ENCODE measurements at places on chromosomes 2 and 18. TPM values are rescaled to one million over a fixed set of nuclear protein-coding genes. Genes with fewer than 3 reads are reported as not detected.

Gene CD207
- not detected for polyA plus RNA-seq

Gene DPYSL5
- not detected for polyA plus RNA-seq

DNA sequence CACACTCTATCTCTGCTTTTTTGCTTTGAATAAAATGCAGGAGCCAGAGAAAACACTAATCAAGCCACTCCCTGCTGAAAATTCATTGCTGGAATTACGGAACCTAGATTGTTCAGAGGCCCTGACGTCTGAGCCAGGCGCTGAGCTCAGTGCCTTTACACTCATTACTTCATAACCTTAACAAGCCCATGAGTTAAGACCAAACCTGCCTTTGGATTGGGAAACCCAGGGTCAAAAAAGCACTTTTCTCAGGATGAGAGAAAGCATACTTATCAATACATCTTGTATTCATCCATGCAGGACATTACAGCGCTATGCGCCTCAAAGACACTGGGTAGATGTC lies 762 bp downstream of the INO80C start:
- H3K27me3 ChIP-seq = no peaks in the 10 kb centered on the region
- H3K4me1 ChIP-seq = peaks cover 35% of the 10 kb centered on the region
- peak overlapping the region; percentile 100 for H3K4me3 ChIP-seq
- no peaks in the 10 kb centered on the region for H3K36me3 ChIP-seq
- H3K27ac ChIP-seq = peak overlapping the region; percentile 100

Gene CGREF1
- polyA plus RNA-seq = not detected

Gene KANSL1L
- polyA plus RNA-seq = 1.7 TPM

Gene ACVR1C
- polyA plus RNA-seq = not detected

Gene UGT1A5
- not detected for polyA plus RNA-seq

- no peak overlapping the region for H3K27ac ChIP-seq
- no peak for DNase-seq
- H3K27me3 ChIP-seq = no peaks in the 10 kb centered on the region
- H3K4me3 ChIP-seq = no peak overlapping the region
- peaks cover 12% of the 10 kb centered on the region for H3K36me3 ChIP-seq
- no peaks in the 10 kb centered on the region for H3K4me1 ChIP-seq
Measured at GRCh38 chr2:73611867-73612266, 30.4 kb downstream of the NAT8 start.

GRCh38 chr2:133369901-133370658 lies 198.2 kb downstream of the NCKAP5 start:
- H3K4me1 ChIP-seq = no peaks in the 10 kb centered on the region
- no peak overlapping the region for H3K27ac ChIP-seq
- DNase-seq = no peak
- H3K36me3 ChIP-seq = no peaks in the 10 kb centered on the region
- H3K4me3 ChIP-seq = no peak overlapping the region

DNA sequence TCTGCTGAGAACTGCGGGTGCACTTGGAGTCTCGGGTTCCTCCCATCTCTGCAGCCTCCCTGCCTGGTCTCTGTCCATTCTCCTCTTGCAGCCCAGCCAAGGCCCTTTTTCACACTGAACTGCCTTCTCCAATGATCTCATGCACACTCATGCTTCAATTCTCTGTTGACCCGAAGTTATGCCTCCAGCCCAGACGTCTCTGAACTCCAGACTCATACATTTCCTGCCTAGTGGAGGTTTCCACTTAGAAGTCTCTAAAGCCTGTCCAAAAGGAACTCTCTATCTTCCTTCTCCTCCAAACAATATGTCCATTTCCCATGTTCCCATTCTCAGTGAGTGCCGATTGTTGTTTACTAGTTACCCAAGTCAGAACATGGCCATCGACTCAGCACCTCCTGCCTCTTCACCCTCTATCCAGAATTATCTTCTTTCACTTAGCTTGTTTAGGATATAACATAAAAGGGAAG lies 155.2 kb downstream of the IRS1 start:
- no peak for DNase-seq
- H3K4me3 ChIP-seq = no peak overlapping the region
- no peak overlapping the region for H3K27ac ChIP-seq
- peaks cover 3% of the 10 kb centered on the region for H3K4me1 ChIP-seq
- H3K36me3 ChIP-seq = peaks cover 5% of the 10 kb centered on the region

DNA sequence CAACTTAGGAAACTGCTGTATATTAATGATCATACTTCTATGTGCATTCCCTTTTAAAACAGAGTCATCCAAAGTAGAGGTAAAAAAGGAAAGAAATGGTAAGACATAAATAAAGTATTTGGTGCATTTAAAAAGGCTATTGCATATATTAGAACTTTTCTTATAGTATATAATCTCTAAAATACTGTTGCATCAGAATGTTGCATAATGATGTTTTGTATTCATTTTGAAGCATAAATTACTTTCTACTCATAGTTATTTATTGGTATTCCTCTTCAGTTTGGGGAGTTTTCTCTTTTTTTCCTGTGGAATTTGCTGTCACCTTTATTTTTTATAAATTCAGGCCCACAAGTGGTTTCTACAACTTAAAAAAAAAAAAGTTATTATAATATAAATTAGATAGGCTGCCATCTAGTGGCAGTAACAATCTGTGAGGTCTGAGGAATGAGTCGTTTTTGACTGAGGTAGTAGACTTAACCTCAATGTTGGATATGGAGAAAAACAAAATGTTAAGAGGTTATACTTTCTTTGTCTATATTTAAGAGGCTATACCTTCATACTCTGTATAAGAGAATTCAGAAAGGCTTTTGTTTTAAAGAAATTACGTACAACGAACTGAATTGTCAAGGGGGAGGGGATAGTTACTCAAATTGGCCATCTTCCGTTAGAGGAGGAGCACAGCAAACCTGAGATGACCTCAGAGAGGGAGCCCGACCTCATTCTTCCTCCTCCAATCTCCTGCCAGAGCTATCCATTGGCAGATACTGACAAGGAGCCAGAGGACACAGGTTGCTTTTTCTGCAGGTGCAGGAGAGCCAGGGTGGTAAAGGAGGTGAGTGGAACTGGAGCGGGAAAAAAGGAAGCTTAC lies 23.8 kb downstream of the ANKAR start:
- peak; percentile 42 for DNase-seq
- no peak overlapping the region for H3K27ac ChIP-seq
- H3K4me3 ChIP-seq = no peak overlapping the region
- peaks cover 3% of the 10 kb centered on the region for H3K36me3 ChIP-seq

Gene PPIL3
- polyA plus RNA-seq = 39.6 TPM

Gene RNF103
- polyA plus RNA-seq = 3.3 TPM

DNA sequence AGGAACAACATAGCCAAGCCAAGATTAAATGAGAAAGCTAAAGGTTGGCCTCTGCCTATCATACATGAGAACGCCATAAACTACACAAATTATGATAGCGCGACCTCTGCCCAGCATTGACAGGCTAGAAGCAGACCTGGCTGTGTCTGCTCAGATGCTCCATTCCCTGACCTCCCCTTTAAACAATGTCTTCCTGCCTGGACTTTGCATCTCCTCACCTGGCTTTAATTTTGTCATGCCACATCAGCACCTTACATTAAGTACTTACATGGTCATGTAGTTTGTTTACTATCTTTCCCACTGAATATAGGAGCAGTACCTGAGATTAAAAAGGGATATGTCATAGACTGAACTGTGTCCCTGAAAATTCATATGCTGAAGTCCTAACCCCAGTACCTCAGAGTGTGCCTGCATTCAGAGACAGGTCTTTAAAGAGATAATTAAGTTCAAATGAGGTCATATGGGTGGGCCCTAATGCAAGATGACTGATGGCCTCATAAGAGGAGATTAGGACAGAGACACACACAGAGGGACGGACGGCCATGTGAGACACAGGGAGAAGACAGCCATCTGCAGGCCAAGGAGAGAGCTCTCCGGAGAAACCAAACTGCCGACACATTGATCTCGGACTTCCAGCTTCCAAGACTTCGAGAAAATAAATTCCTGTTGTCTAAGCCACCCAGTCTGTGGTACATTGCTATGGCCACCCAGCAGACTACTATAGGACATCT lies 103.7 kb downstream of the BIN1 start:
- no peak for DNase-seq
- H3K4me1 ChIP-seq = no peaks in the 10 kb centered on the region
- peaks cover 4% of the 10 kb centered on the region for H3K27me3 ChIP-seq
- H3K27ac ChIP-seq = no peak overlapping the region
- no peaks in the 10 kb centered on the region for H3K36me3 ChIP-seq

Gene MYO7B
- 14.3 TPM for polyA plus RNA-seq

GRCh38 chr2:54657664-54658083 lies 65.8 kb upstream of the EML6 start:
- DNase-seq = no peak
- H3K27ac ChIP-seq = no peak overlapping the region
- peaks cover 44% of the 10 kb centered on the region for H3K36me3 ChIP-seq
- H3K4me3 ChIP-seq = no peak overlapping the region
- H3K4me1 ChIP-seq = peaks cover 2% of the 10 kb centered on the region

DNA sequence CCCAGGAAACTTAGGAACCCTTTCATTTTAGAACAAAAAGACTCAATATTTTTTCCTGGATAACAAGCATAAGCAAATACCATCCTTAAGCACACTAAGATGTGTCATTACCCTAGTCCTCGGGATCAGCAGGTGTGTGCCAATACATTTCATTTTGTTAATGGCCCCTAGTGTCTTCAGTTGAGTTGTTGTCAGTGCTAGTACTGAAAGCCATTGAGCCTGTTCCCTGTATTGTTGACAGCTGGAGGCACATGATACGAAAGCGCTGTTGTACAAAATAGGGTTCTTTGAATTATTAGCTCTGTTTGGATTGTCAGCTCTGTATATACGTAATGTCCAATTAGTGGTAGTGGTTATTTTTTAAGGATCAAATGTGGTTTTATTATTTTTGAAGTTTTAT lies 29.5 kb downstream of the VAPA start:
- H3K36me3 ChIP-seq = peaks cover 29% of the 10 kb centered on the region
- DNase-seq = no peak
- no peak overlapping the region for H3K4me3 ChIP-seq
- no peak overlapping the region for H3K27ac ChIP-seq
- H3K27me3 ChIP-seq = no peaks in the 10 kb centered on the region

GRCh38 chr2:88281302-88282217 lies 111.4 kb downstream of the THNSL2 start:
- H3K27ac ChIP-seq = peak overlapping the region; percentile 0
- H3K4me3 ChIP-seq = no peak overlapping the region
- H3K36me3 ChIP-seq = no peaks in the 10 kb centered on the region
- H3K27me3 ChIP-seq = peaks cover 19% of the 10 kb centered on the region
- H3K4me1 ChIP-seq = no peaks in the 10 kb centered on the region

DNA sequence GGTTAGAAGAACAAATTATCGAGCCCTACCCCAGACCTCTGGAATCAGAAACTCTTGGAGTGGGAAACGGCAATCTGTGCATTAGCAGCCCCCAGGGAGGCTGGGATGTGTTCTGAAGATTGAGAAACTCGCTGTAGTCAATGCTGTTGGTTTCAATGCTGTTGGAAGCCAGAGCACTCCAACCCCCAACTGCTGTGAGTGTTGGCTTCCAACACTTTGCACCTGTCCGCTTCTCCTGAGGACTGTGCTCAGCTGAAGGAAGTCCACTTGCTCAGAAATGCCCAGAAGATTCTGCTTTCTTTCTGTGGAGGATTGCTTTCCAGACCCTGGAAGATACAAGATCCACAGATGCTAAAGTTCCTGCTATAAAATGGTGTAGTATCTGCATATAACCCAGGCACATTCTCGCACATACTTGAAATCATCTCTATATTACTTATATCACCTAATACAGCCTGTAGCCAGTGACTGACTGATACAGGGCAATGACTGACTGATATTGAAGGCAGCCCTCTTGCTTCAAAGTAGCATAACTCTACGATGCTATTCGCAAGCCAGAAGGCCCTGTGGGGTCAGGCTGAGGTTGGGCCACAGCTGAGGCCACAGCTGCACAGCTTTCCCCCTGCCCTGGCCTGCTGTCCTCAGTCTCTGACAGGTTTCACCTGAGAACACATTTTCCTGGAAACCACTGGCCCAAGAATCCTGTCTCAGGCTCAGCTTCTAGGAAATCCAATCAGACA lies 757.7 kb upstream of the ID2 start:
- DNase-seq = no peak
- no peak overlapping the region for H3K4me3 ChIP-seq
- H3K36me3 ChIP-seq = no peaks in the 10 kb centered on the region
- H3K4me1 ChIP-seq = no peaks in the 10 kb centered on the region

Gene CD28
- polyA plus RNA-seq = 0.19 TPM

GRCh38 chr2:85709401-85709811 lies 15.2 kb downstream of the GNLY start:
- DNase-seq = no peak
- no peak overlapping the region for H3K27ac ChIP-seq
- H3K4me1 ChIP-seq = peaks cover 30% of the 10 kb centered on the region
- H3K27me3 ChIP-seq = peaks cover 14% of the 10 kb centered on the region
- H3K4me3 ChIP-seq = no peak overlapping the region

DNA sequence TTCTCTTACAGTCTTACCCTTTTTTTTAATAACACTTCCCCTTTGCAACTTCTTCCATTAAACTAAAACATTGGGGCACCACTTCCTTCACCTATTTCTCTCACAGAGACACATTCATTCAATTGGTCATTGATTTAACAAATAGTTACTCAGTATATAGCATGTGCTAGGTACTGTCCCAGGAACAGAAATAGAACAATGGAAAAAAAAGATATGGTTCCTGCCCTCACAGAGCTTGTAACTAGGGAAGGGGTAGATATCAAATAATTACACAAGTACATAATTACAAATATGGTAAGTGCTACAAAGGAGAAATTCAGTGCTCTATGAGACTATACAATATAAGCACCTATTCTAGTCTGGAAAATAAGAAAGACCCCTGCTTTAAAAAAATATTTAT lies 165.5 kb upstream of the RBBP8 start:
- H3K27ac ChIP-seq = no peak overlapping the region
- H3K36me3 ChIP-seq = no peaks in the 10 kb centered on the region
- no peak for DNase-seq
- no peak overlapping the region for H3K4me3 ChIP-seq
- no peaks in the 10 kb centered on the region for H3K4me1 ChIP-seq

DNA sequence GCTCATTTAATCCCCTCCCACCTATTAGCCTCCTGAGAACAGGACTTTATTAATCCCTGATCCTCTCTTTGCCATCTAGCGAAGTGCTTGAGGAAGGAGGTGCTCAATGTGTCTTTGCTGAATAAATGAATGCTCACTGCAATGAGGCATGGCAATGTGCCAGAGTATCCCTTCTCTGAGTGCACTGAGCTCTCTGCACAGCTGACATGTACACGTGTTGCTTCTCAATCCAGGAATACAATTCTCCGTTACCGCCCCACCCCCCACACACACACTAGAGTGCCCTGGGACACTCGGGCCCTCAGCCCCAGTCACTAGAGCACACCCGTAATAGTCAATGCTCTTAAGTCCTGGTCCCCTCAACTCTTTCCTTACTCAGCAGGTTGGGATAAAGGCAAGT lies 41.4 kb downstream of the FAM178B start:
- H3K27ac ChIP-seq = no peak overlapping the region
- no peak overlapping the region for H3K4me3 ChIP-seq
- no peaks in the 10 kb centered on the region for H3K27me3 ChIP-seq
- H3K4me1 ChIP-seq = peaks cover 7% of the 10 kb centered on the region

Measured in naive B cell (primary cell).